ENCODE measurements at places on chromosomes 12 and 14.

DNA sequence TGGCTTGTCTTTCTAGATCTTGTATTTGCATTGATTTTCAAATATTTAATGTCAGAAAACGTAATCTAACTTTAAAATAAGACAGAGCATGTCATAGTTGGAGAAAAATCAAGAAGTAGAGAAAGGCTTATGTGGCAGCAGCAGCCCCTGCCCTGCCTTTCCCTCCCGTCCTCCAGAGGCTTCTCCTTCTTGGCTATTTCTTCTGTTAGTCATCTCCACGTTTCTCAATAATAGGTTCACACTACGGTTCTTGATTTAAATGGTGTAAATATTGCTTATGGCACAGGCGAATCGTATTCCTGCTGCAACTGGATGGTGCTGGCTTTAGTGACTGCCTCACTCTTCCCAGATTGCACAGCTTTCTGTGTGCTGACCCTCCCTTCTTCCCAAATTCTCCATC lies 42.8 kb downstream of the SLC8B1 start:
- DNase-seq: peak; percentile 26

- no peak for DNase-seq
These were observed 4.1 kb upstream of the PCNX4 start for GRCh38 chr14:60087668-60088067.

DNA sequence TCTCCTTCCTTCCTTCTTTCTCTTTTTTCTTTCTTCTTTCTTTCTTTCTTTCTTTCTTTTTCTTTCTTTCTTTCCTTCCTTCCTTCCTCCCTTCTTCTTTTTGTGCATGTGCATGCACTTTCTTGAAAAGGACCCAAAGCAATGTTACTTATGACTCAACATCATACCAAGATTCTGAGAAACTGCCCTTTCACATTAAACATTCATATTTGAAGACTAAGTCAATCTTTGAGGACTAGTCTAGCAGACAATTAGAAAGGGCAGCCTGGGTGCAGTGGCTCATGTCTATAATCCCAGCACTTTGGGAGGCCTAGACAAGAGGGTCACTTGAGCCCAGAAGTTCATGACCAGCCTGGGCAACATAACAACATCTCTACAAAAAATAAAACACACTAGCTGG lies 212.8 kb upstream of the KITLG start:
- DNase-seq: no peak

DNA sequence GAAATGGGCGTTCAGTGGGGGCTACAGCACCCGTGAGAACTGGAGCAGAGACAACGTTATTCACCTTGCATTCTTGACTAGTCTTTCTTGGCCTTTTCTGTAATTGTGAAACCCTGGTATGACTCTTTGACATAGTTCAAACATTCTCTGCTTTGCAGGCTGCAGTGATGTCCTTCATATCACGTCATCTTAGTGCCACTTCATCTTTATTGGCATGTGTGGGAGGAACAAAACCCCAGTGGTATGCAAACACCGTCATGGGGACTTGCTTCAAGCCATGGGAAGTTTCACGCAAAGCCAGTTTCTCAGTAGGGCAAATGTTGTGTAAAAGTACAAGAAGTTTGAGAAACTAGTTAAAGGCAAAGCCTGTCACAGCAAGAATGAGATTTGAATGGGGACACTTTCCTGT lies 20.2 kb upstream of the DUSP16 start:
- no peak for DNase-seq

DNA sequence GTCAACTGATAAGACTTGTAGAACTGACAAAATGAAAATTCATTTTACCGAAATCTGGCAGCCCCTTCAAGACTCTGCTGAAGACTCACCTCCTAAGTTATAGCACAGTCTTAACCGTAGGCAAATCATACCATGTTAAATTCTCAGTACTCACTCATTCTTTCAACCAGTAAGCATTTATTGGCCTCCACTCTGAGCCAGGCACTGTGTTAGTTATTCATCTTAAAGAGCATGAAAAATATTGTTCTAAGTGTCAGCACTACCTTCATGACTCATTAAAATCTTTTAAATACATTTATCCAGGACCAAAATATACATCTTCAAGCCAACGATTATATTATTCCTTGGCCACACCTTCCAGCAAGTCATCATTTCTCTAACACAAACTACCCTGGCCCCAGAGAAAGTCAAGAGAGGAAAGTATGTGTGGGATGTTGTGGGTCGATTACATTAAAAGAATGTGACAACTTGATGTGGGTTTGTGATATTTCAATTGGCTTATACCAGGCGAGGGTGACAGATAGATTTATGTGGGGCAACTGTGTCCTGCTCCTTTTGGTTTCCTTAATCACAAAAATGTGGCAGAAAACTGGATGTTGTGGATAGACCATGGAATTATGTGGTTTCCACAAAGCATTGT lies 55.0 kb downstream of the TMEM30B start:
- no peak for DNase-seq
